HT-29 (cell line): ENCODE measurements at places on chromosomes 1 and 21. TPM values are rescaled to one million over a fixed set of nuclear protein-coding genes. Genes with fewer than 3 reads are reported as not detected.

TFF1 gene
- total RNA-seq: 3.4 and 4.6 TPM in 2 replicates

DOP1B gene
- 3.5 and 4.3 TPM in 2 replicates for total RNA-seq

NPR1 gene
- total RNA-seq: not detected in 2 replicates

TNFRSF8 gene
- total RNA-seq: 0.10 TPM in 1 of 2 replicates, not detected in the other

SCYL3 gene
- 4.4 and 5.7 TPM in 2 replicates for total RNA-seq

SERPINC1 gene
- not detected in 2 replicates for total RNA-seq

SNX7 gene
- 18.8 and 21.1 TPM in 2 replicates for total RNA-seq

PLA2G2D gene
- not detected in 2 replicates for total RNA-seq

DNASE2B gene
- total RNA-seq: not detected in 2 replicates

CHRM3 gene
- total RNA-seq: 8.8 and 10.2 TPM in 2 replicates

RBM11 gene
- not detected in 2 replicates for total RNA-seq

B3GALT2 gene
- total RNA-seq: not detected in 2 replicates

FHAD1 gene
- 0.15 and 0.63 TPM in 2 replicates for total RNA-seq
